Adrenal gland (tissue), 19 donors: ENCODE measurements at places on chromosomes 6 and 20. TPM values are rescaled to one million over a fixed set of nuclear protein-coding genes. Genes with fewer than 3 reads are reported as not detected.

GNAS-AS1 gene
- total RNA-seq, result not detected

CTCFL gene
- total RNA-seq, result not detected

SLC52A3 gene
- total RNA-seq, result not detected

TINAG gene
- not detected for total RNA-seq

BTNL2 gene
- total RNA-seq, result not detected

DSTN gene
- total RNA-seq, result 287 TPM

GATA5 gene
- total RNA-seq, result 6.1 TPM

FBXO9 gene
- total RNA-seq, result 111 TPM

CRIP3 gene
- total RNA-seq, result not detected

GRCh38 chr6:140874066-140874465 lies 1258.7 kb upstream of the GJE1 start:
- DNase-seq, result no peak

DNA sequence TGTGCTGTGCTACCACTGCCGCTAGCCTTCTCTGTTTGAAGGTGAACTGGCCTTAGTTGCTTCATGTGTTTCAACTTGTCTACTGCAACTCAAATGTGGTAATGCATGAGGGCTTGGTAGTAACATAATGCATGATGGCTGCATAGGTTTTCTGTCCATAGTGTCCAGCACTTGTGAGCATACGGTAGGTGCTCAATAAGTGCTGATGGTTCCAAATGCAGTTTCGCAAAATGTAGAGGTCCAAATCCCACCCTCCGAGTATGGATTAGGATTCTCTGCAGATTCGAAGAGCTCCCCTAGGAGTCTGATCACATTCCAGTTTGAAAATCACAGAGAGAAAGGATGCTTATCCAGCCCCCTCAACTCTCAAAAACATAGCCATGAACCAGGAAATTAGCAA lies 64.2 kb downstream of the FGD2 start:
- DNase-seq, result no peak

- DNase-seq, result no peak
These were observed 13.6 kb upstream of the SRSF6 start for GRCh38 chr20:43444107-43444506.

- DNase-seq, result no peak
These were observed 94.7 kb upstream of the AHI1 start for GRCh38 chr6:135592276-135592675.

DNA sequence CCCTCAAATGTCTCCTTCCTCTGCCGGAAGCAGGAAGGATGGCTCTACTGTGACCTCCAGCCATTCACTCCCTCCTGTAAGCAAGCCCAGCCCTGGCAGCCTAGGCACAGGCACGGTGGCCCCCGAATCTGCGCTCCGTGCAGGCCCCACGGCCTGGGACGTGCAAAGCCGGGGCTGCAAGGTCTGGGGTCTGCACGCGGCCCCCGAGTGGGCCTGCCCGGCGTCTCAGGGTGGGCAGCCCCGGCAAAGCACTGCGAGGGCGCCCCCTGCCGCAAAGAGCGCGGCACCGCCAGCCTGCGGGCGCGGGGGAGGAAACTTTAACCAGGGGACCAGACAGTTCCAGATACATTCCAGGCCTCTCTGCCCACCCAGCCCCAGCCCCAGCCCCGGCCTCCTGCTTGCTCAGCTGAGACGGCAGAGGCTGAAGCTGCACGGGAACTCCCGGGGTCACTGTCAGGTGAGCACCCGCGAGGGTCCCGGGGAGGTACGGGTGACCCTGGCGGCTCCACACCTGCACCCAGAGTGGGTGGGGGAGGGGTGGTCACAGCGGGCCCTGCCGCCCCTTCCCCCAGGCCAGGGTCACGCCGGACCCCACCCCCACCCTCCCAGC lies 98.8 kb downstream of the ASXL1 start:
- no peak for DNase-seq

DNA sequence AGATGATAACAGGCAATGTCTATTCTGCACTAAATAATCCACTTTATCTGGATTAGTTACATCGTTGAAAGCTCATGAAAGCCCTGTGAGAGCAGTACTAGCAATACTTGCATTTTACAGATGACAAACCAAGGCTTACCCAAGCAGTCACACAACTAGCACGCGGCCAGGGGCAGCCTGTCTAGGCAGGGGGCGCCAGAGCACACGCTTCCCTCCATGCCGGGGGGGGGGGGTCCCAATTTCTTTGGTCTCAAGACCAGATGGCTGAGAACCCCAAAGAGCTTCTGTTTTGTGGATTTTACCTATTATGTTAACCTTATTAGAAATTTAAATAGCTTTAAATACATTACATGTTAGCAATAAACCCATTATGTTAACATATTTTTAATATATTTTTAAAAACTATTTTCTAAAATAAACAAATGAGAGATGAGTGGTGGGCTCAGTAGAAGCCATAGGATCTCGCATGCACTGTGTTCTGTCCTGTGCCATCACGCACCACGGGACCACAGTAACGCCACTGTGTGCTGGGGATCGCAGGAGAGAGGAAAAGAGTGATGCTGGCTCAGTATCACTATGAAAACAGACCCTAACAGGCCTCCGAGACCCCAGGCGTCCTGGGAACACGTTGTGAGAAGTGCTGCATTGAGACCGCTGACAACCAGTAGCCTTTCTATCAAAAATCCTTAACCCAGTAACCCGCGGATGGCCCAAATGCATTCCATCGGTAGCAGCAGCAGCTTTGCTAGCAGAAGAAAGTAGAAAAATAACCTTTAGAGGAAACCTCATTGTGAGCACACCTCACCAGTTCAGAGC lies 5.3 kb upstream of the PRR18 start:
- no peak for DNase-seq

GRCh38 chr20:35648836-35649235 lies 15.9 kb downstream of the CPNE1 start:
- DNase-seq, result no peak

GRCh38 chr6:112396221-112396620 lies 49.1 kb downstream of the RFPL4B start:
- DNase-seq, result no peak

GRCh38 chr6:5905431-5906339 lies 101.0 kb downstream of the NRN1 start:
- peak; percentile 81 for DNase-seq

GRCh38 chr6:144886682-144887081 lies 601.5 kb downstream of the UTRN start:
- DNase-seq, result no peak

DNA sequence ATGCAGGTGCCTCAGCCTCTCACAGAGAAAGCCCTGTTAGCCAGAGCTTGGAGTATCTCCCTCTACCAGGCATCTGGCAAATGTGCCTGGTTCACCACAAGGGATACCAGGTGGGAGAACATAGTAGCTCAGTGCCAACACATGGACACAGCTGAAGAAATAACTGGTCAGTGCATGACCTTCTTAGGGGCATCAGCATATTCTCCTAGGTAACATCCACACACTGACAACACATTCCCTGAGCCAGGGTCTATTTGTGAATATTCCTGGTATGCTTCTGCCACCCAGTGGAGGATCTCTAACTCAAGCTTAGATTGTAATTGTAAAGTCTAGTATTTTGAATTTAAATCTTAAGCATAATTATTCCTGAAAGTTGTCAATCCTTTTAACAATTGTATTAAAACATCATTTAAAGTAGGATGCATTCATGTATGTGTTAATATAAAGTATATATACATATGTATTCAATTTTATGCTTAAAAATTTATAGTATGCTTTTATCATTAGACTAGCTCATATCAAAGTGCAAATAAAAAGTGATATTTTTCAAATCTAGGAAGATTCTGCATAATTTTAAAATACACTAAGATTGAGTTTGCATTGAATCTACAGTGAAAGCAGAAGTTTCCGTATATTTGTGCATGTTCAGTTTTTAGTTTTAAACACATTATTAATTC lies 45.3 kb upstream of the COL21A1 start:
- DNase-seq, result peak; percentile 35

DNA sequence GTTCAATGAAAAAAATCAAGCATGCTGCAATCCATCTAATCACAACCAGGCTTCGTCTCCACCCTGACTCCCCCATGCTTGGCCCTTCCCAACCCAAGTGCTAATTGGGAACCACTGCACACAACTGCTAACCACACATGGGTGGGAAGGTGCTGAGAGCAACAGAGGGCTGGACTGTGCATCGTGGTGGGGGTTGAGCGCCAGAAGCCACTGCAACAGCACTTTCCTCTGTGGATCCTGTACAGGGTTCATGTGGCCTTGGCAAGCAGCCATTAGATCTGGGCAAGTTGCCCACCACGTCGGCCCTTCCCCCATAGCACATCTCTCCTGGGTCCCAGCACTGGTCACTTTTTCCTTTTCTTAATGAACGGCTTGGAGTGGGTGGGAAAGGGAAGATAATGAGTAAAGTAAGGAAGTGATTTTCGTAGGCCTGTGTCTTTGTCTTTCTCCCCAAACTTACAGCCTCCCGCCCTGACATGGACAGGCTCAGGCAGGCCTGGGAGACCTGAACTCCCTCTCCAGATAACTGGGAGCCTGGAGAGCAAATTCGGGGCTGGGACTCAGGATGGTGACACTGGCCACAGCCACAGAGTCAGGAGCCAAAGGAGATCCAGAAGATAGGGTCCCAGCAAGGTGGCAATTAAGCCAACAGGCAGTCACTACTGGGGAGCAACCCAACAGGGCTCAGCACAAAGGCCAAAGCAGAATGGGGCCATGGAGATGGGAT lies 34.4 kb upstream of the MRPS10 start:
- peak; percentile 81 for DNase-seq

- no peak for DNase-seq
These were observed 51.8 kb upstream of the GPR31 start for GRCh38 chr6:167209577-167209975.

GRCh38 chr6:109793021-109793420 lies 101.9 kb downstream of the FIG4 start:
- no peak for DNase-seq

DNA sequence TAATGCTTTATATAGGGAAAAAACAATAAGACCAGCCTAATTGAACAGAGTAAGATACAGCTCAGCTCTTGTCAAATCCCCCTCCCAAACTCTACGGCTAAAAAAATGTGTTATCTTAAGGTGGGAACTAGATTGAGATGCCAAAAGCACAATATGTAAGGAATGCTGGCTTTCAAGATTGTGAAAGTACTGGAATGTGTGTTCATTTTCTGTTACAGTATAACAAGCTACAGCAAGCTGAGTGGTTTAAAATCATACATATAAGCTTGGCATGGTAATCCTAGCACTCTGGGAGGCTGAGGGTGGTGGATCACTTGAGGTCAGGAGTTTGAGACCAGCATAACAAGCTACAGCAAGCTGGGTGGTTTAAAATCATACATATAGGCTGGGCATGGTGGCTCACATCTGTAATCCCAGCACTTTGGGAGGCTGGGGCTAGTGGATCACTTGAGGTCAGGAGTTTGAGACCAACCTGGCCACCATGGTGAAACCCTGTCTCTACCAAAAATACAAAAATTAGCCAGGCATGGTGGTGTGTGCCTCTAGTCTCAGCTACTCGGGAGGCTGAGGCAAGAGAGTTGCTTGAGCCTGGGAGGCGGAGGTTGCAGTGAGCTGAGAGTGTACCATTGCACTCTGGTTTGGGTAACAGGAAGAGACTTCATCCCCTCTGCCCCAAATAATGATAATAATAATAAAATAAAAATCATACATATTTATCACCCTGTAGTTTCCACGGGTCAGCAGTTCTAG lies 297.7 kb downstream of the DOK5 start:
- DNase-seq, result no peak

DNA sequence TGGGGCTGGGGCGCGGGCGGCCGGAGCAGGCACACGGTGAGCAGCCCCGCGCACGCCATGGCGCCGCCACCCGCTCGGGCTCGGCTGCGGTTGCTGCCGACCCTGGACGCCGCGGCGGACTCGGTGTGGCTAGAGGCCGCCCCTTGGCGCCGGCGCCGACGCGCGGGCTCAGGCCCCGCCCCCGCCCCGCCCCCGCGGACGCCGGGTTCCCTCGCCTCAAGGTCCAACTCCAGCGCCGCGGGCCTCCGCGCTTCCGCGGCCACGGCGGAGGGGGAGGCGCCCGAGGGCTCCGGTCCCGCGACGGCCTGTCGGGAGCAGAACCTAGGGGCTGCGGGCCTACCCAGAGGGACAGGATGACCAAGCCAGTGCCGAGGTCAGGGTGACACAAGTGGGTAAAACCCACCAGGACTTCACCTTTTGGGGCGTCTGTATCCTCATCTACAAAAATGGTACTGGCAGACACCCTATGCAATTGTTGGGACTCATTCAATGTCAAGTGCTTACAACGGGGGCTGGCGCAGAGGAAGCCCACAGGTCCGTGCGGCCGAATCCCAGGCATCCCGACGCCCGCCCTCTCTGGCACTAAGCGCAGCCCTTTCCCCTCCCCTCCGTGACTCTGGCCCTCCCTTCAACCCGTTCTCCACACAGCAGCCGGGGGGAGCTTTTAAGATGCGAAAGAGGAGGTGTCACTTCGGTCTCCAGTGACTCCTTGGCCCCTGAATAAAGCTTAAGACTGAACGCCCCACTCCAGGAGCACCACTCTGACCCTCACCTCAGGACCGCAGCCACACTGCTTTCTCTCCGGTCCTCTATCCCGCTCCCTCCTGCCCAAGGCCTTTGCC lies at the start of gene NECAB3:
TSS of gene NECAB3 (minus strand) at position 135 of the 842 bp plus-strand sequence. CDS start at position 59, 76 bp downstream.
- peak; percentile 83 for DNase-seq

DNA sequence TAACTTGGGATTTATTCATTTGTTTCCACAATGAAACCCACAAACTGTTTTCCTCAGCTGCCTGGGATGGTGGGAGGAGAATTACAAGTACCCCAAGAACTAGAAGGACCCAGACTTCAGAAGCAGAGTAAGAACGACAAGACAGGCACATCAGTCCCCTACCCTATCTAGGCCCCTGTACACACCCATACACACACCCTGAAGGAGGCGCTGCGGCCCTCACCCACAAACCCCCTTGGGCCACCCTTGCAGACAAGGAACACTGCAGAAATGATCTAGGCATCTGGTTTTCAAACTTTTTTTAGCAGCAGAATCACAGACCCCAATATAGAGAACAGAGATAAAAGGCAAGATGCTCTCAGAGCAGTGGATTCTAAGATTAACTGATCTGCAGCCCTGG lies 55.0 kb downstream of the TRERF1 start:
- no peak for DNase-seq

DNA sequence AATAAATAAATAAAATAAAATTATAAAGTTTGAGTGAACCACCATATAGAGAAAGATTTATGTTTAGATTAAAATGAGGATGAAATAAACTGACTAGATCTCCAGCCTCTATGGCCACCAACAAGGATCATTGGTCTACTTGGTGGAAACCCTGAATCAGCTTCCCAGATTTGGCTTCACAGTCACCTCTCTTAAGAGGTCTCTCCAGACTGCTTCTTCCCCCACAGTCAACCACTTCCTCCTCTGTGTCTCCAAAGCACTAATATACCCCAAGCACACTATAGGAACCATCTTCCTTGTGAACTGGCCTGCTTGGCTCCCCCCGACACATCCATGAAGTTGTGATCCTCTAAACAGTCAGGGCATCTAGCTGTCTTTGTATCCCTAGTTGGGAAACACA lies 529.6 kb upstream of the RNF217 start:
- no peak for DNase-seq

GRCh38 chr6:144536079-144536478 lies 250.9 kb downstream of the UTRN start:
- DNase-seq, result no peak

- DNase-seq, result no peak
These were observed 16.0 kb downstream of the MYH7B start for GRCh38 chr20:34971561-34972235.
